ENCODE measurements at places on chromosomes 2 and 18.

DNA sequence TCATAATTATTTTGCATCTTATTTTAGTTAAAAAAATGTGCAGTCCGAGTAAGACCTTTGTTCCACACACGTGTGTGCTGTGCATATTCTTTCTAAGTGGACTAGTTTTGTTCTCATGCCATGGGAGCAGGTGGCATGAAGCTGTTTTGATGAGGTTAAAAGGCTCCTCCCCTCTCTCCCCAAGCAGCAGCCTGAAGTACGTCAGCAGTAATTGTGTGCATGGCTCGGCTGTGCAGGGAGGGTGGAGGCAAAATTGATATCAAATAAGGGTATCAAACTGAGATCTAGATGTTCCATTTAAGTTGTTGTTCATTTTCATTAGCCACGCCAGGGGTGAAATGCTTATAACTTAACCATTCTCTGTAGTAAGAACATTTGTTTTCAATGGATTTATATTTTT is at the start of gene NYAP2:
Gene NYAP2 (plus strand): TSS at position 207 of the 400 bp plus-strand sequence. CDS start 9,171 bp downstream, outside the sequence.
- no peak for DNase-seq

DNA sequence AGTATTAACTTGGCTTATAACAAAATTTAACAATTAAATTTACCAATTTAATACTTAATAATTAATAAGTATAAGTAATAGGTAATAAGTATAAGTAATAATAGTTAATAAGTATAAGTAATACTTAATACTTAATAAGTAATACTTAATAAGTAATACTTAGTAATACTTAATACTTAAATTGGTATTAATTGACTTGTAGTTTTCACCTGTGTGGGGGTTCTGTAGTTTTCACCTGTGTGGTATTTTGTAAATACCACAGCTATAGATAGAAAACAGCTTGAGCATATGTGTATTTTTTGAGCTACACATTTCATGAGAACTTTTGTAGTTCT is 55.4 kb downstream of the MAPRE2 start:
- no peak for DNase-seq

- no peak for DNase-seq
Observed at GRCh38 chr2:202566286-202566685, 68.5 kb upstream of the FAM117B start.

GRCh38 chr2:217988014-217988839 is 14.6 kb downstream of the TNS1 start:
- no peak for DNase-seq

DNA sequence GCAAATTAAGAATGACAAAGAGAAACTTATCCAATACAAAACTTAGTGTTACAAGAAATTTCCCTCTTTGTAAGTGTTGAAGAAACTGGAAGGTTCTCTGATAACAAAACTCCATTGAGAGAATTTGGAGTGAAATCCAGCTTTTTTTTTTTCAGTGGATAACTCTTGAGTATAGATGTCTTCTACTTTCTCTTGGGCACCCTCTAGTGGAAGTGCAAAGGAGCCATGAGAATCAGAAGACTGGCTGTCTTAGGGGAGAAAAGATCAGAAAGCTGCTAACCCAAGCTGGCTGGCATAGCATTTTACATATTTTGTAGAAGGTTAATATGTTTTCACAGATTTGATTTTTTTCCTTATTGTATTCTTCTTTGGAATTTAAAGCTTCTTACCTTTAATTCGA is 138.8 kb upstream of the SATB2 start:
- DNase-seq: no peak

- no peak for DNase-seq
Observed at GRCh38 chr2:72788756-72789155, 37.1 kb downstream of the EXOC6B start.

Measured in T-helper 22 cell (primary cell).